CD4-positive, alpha-beta T cell (primary cell): ENCODE measurements at places on chromosomes 2 and 18. TPM values are rescaled to one million over a fixed set of nuclear protein-coding genes. Genes with fewer than 3 reads are reported as not detected.

Gene OXER1
- not detected for total RNA-seq

Gene FRZB
- not detected for total RNA-seq

DNA sequence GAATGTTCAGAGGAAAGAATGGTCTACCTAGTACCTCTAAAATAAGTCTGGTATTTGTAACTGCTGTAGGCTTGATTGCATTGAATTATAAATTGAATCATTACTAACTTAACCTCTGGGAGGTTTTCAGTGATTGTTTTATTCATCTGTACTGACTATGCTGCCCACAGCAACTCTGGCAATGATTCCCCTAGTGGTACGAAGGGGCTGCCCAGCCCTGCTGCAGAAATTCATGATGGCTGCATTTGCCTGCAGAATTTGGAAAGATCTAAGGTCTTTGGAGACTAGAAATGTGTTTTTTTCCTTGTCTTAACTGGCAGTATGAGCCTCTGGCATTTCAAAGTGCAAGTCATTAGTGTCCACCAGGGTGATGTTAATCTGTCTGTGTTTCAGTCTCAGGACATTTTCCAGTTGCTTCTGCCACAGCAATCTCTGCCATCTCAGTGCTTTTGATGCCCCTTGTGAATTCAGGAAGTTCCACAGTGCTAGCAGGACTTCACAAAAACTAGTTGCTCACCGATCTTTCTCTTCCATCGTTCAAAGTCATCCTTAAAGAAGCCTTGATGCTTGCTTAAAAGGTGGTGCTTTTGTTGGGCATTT is 13.4 kb upstream of the LRPPRC start:
- no peak for DNase-seq
- no peak overlapping the region for H3K27ac ChIP-seq
- no peaks in the 10 kb centered on the region for H3K4me1 ChIP-seq
- peaks cover 7% of the 10 kb centered on the region for H3K27me3 ChIP-seq
- no peaks in the 10 kb centered on the region for H3K36me3 ChIP-seq

DNA sequence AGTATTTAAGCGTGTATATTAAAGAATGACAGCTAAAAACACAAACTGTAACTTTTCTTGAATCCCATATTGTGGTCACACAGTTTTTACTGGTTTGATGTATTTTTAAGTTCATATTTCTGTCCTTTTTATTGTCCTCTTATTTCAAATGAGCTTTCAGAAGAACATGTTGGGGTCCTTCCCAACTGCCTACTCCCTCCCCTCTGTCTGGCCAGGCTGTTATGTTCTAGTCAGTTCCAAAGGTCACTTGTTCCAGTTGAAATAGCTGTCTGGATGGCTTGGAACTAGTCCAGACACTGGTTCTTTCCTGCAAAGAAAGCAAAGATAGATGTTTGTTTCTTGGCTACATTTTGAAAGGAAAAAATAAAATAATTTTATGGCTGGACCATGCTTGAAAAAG is 306.9 kb downstream of the GULP1 start:
- H3K27me3 ChIP-seq = no peaks in the 10 kb centered on the region
- no peak for DNase-seq
- H3K36me3 ChIP-seq = no peaks in the 10 kb centered on the region
- no peak overlapping the region for H3K4me3 ChIP-seq
- no peaks in the 10 kb centered on the region for H3K4me1 ChIP-seq
- no peak overlapping the region for H3K27ac ChIP-seq

GRCh38 chr2:127041259-127041970 is 65.5 kb downstream of the BIN1 start:
- DNase-seq = no peak
- H3K36me3 ChIP-seq = no peaks in the 10 kb centered on the region
- H3K4me3 ChIP-seq = no peak overlapping the region
- no peak overlapping the region for H3K27ac ChIP-seq

DNA sequence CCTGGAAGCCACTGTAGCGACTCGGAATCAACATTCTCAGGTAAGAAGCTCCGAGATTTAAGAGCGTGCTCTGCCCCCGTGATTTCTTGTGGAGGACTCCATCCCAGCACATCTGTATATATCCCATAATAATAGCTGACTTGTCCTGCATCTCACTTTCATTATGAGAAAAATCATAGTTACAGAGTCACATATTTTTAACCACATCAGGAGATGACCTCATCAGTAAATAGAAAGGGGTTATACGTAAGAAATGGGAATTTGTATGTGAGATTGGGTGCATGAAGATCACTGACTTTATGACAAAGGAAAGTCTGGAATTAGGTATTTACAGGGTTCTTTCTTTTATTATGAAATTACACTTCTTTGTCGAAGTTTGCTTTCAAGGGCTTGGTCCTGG is 16.4 kb upstream of the TMEM18 start:
- H3K27ac ChIP-seq = no peak overlapping the region
- no peaks in the 10 kb centered on the region for H3K27me3 ChIP-seq
- H3K4me3 ChIP-seq = no peak overlapping the region
- no peaks in the 10 kb centered on the region for H3K36me3 ChIP-seq

DNA sequence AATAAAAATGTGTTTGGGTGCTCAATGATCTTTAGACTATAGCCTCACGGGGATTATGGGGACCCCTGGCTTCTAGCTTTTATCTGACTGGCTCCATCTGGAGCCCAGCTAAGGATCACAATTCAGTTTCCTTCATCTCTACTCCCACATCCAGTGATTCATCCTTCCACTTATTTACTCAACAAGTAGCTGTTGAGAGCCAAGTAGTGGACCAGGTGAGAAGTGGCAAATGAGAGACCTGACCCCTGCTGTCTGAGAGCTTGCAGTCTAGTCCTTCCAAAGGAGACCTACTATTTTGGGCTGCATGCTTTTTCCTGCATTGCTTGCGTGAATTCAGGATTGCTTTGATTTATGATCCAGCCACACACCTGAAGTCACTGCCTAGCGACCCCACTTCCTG is 10.7 kb upstream of the DSG3 start:
- DNase-seq = no peak
- no peaks in the 10 kb centered on the region for H3K27me3 ChIP-seq
- H3K27ac ChIP-seq = no peak overlapping the region
- no peak overlapping the region for H3K4me3 ChIP-seq
- no peaks in the 10 kb centered on the region for H3K4me1 ChIP-seq

DNA sequence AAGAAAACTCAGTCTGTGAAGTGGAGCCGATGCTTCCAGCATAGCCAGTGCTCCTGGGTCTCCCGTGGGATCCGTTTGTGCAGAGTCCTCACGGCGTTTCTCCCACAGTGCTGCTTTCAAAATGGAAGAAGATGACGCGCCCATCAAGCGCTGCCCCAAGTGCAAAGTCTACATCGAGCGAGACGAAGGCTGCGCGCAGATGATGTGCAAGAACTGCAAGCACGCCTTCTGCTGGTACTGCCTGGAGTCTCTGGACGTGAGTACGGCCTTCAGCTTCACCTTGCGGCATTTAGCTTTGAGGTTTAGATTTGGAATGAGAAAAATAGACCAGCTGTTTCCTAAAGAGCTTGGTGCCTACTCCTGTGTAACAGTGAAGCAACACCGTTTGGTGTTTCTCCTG is 107.0 kb downstream of the RNF144A start:
- no peak for DNase-seq
- no peak overlapping the region for H3K27ac ChIP-seq
- no peaks in the 10 kb centered on the region for H3K4me1 ChIP-seq

GRCh38 chr18:28073658-28074057 is 103.3 kb downstream of the CDH2 start:
- no peaks in the 10 kb centered on the region for H3K4me1 ChIP-seq
- DNase-seq = no peak
- H3K27ac ChIP-seq = no peak overlapping the region
- H3K4me3 ChIP-seq = no peak overlapping the region
- H3K27me3 ChIP-seq = no peaks in the 10 kb centered on the region
- no peaks in the 10 kb centered on the region for H3K36me3 ChIP-seq

Gene MGAT4A
- 204 TPM for total RNA-seq

Gene MALL
- not detected for total RNA-seq

Gene TYW5
- total RNA-seq = 15.0 TPM

DNA sequence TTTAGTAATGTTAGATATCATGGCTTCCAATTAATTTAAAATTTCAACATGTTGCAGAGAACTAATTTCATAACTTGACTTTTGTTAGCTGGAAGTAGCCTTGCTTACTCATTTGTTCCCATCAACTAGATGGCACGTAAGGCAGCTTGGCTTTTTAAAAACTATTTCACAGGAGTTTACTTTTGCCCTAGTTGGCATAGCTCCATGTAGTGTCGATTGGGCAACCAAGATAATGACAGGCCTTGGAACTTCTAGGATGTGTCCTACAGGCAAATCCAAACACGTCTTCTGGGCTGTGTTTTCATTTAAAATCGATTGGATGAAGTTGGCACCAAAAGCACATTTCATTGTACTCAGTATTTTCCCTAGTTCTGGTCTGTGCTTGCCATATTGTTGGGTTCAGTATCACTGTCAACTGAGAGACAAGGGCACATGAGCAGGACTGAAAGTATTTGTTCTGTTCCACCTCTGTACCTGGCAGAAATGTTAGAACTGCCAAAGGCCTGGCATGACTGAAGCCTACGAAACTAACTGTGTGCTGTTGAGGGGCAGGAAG is 29.4 kb downstream of the HADHB start:
- H3K4me3 ChIP-seq = no peak overlapping the region
- H3K36me3 ChIP-seq = peaks cover 43% of the 10 kb centered on the region
- H3K27ac ChIP-seq = no peak overlapping the region
- no peaks in the 10 kb centered on the region for H3K4me1 ChIP-seq
- no peaks in the 10 kb centered on the region for H3K27me3 ChIP-seq

- no peaks in the 10 kb centered on the region for H3K27me3 ChIP-seq
- H3K4me1 ChIP-seq = peaks cover 5% of the 10 kb centered on the region
- no peaks in the 10 kb centered on the region for H3K36me3 ChIP-seq
- no peak overlapping the region for H3K4me3 ChIP-seq
- no peak for DNase-seq
Measured at GRCh38 chr2:239467956-239468490, 67.2 kb upstream of the HDAC4 start.

GRCh38 chr2:179348906-179349305 is 84.3 kb upstream of the SESTD1 start:
- no peaks in the 10 kb centered on the region for H3K27me3 ChIP-seq
- no peak overlapping the region for H3K4me3 ChIP-seq
- no peaks in the 10 kb centered on the region for H3K36me3 ChIP-seq
- no peak overlapping the region for H3K27ac ChIP-seq
- no peak for DNase-seq

Gene LGALSL
- total RNA-seq = 0.22 TPM

GRCh38 chr2:30756051-30756719 is 51.1 kb downstream of the CAPN13 start:
- H3K27ac ChIP-seq = no peak overlapping the region
- H3K27me3 ChIP-seq = peaks cover 5% of the 10 kb centered on the region
- H3K4me1 ChIP-seq = no peaks in the 10 kb centered on the region
- no peak for DNase-seq
- H3K36me3 ChIP-seq = no peaks in the 10 kb centered on the region

DNA sequence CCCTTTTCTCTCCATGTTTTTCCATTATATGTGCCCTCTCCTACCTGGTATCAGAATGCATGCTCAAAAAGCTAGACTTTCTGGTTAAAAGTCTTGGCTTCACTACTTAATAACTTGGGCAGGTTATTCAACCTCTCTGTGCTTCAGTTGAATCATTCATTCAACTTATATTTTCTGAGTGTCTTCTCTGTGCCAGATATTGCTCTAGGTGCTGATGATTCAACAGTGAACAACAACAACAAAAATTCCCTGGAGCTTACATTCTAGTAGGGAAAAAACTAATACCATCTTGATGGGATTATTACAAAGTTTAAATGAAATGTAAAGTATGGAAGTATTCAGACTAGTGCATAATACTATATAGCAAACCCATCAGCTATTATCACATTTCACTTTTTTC is 55.2 kb downstream of the SOS1 start:
- H3K4me1 ChIP-seq = no peaks in the 10 kb centered on the region
- H3K27me3 ChIP-seq = no peaks in the 10 kb centered on the region
- no peak overlapping the region for H3K27ac ChIP-seq
- H3K36me3 ChIP-seq = peaks cover 14% of the 10 kb centered on the region
- no peak for DNase-seq

Gene GLI2
- not detected for total RNA-seq
